NCI-H2081 treated with DMSO at 0.1 percent for 48 hours (cell line): ENCODE measurements at places on chromosomes 12 and 14.

DNA sequence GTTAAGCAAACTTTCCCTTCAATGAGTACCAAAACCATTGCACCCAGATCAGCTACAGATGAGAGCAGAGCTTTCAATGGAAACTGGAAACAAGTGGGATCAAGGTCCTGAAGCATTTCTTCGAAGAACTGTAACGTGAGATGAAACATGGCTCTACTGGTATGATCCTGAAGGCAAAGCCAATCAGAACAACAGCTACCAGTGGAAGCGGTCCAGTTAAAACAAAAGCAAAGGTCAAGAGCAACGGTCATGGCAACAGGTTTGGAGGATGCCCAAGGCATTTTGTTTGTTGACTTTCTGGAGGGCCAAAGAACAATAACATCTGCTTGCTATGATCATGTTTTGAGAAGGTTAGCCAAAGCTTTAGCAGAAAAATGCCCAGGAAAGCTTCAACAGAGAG lies 137.9 kb upstream of the CPSF6 start:
- no peak for DNase-seq

GRCh38 chr14:95287176-95287754 lies 32.4 kb downstream of the CLMN start:
- no peak for DNase-seq

DNA sequence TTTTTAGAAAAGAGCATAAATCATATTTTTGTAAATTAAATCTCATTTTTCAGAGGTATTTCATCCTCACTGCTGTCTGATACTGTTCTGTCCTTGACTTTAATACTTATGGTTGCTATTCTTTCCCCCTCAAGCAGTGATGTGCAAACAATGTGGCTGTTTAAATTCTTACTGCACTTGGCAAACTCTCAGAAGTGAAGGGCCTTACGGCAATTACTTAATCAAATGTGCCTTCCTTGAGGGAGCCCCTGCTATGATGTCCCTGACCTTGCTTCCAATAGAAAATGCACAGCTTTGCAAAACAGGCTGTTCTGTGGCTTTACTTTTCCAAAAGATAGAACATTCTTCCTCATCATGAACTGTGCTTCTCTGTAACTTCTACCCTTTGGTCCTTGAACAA lies 35.2 kb downstream of the UBE3B start:
- no peak for DNase-seq

DNA sequence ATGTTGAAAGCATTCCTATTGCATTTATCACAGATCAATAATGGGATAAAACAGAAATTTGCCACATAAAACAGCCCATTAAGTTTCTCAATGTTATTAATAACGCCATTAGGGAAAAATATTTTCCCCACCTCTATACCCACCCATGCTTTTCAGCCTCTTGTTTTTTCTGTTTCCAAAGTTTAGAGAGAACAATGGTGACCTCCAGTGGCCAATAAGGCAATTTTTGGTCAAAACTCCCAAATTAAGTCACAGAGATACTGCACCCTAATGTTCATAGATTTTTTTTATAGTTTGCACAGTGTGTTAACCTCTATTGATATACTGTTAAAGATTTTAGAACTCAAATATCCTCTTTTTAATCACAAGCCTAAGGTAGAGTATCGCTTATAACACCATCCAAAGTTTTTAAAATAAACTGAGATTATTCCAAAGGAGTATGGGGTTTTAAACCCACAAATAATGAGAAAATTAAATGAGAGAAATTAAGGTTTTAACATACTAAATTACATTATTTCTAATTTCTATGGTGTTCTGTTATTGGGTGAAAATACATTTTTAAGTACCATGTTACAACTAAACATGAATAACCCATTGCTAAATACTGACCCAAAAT lies 184.7 kb upstream of the DCN start:
- DNase-seq = no peak

GRCh38 chr12:108630481-108631207 lies 3.0 kb downstream of the SELPLG start:
- no peak for DNase-seq

- DNase-seq = no peak
Measured at GRCh38 chr12:95549392-95550084, 1.7 kb downstream of the USP44 start.
